ENCODE measurements at places on chromosomes 12 and 14.

- DNase-seq, result no peak
Observed at GRCh38 chr14:81591266-81591665, 57.6 kb upstream of the SEL1L start.

- no peak for DNase-seq
Observed at GRCh38 chr12:5768581-5769196, 176.4 kb downstream of the ANO2 start.

DNA sequence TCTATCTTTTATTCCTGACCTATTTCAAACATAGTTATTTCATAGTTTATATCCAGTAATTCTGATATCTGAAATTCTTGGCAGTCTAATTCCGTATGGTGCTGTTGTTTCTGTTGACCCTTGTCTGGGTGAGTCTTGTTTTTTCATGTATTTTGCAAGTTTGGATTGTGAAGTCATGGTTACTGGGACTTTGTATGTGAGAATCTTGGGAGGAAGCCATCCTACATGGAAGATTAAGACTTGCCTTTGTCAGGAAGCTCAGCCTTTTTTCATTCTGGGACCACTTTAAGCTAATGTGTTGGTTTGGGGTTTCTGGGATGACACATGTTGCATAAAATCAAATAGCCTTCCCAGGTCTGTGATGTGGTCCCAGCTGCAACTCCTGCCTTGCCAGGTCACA lies 191.6 kb upstream of the E2F7 start:
- no peak for DNase-seq

GRCh38 chr12:99332936-99333591 lies 314.5 kb upstream of the GARIN6 start:
- no peak for DNase-seq

- DNase-seq, result no peak
Observed at GRCh38 chr12:102950107-102950949, 7.1 kb upstream of the ASCL1 start.

DNA sequence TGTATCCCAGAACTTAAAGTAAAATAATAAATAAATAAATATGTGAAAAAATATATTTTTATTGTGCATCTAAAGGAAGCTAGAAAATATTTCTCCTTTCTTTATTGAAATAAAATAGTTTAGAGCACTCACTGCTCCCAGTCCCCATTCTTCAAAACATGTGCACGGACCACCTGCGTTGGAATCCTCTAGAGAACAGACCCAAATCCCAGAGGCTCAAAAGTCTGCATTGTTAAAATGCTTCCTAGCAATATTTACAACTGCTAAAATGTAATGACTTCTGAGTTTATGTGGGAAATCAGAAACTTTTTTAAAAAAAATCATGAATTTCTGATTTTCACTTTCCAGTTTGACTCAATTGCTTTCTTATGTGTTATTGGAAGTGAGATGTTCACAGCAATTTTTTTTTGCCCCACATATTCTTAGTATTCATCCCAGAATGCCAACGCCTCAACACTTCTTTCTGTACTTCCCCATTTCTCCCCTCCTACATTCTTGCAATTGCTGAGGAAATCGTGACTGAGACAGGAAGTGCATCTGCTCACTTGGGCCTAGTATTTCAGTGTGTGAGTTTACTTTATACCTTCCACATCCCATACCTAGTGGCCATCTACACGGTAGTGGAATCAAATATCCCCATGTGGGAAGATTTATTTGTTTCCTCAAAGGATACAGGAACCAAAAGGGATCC lies 116.0 kb upstream of the FLRT2 start:
- no peak for DNase-seq

DNA sequence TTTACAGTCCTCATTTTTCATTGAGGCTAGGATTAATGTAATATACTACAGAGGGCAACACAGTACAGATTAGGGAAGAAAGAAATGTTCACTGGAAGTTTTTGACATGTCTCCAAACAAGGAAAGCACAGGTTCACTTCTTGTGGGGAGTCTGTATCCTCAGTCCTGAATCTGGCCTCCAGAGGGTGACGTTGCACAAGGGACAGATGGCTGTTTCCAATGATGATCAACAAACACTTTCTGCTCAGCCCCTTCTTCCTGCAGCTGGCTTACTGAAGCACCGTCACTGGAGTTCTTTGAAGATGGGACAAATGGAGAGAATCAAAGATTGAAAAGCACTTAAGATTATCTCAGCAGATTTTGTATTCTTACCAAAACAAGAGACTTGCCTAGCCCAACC lies 123.3 kb upstream of the OR4E1 start:
- no peak for DNase-seq

GRCh38 chr14:25753130-25753529 lies 703.2 kb upstream of the STXBP6 start:
- DNase-seq, result no peak

DNA sequence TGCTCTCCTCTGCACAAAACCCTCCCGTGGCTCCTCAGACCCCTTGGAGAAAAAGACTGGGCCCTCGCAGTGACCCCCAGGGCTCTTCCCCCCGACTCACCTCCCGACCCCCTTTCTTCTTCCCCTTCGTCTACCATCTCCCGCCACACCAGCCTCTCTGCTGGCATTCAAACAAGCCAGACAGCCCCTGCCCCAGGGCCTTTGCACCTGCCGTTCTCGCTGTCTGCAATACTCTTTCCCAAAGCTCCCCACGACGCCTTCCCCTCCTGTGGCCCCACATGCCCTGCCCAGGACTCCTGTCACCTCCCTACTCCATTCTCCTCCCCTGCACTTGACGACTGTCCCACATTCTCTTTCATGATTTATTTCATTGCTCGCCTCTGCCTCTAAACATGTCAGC lies 115.7 kb downstream of the PHETA1 start:
- DNase-seq, result no peak

DNA sequence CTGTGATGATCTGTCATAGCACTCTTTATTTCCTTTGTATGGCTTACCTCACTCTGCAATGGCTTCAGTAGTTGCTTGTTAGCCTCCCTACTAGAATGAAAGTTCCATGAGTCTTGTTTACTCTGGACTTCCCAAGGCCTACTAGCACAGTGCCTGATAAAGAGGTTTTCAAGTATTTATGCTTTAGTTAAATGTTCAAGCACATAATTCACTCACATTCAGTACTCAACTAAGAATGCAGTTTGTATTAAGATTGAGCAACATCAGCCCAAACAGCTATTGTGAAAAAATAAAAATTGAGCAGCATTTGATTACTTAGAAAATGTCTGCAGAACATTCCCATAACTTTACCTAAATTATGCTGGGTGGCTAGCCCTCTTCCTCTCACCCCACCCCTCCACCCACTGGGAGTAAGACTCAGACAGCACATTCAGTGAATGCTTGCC lies 158.9 kb upstream of the AMIGO2 start:
- DNase-seq, result no peak

DNA sequence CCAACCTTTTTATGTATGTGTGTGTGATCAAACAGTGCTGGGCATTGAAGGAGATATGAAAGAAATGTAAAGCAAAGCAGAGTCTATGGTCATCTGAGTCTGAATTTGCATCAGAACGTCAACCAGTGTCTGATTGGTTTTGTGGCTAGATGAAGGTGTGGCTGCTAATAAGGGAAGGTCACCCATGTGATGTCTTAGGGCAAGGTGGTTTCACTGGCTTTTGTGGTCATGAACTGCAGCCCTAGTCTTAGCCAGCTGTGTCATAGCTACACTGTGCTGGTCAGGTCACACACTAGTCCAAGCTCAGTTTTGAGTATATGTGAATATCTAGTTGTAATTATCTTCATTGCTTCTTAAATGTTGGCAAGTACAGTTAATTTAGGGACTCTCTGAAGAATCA lies 105.8 kb downstream of the TGFB3 start:
- no peak for DNase-seq

- no peak for DNase-seq
Observed at GRCh38 chr12:58764100-58764953, 156.0 kb downstream of the LRIG3 start.

DNA sequence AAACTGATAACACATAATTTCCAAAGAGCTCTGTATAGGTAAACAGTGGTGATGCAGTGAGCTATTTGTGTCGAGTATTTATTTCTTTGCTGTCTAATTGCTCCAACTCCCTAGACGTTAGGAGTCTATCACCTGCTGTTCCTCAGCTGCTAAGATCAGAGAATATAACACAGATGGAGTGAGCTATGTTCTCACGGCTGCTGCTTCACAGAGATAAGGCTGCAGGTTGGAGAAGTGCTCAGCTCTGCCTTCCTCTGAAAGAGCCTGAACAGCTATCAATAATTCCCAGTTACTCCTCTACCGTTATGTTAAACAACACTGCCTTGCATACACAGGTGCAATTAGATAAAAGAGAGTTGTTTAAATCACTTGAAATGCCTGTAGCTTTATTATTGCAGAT lies 103.2 kb upstream of the MDGA2 start:
- no peak for DNase-seq

DNA sequence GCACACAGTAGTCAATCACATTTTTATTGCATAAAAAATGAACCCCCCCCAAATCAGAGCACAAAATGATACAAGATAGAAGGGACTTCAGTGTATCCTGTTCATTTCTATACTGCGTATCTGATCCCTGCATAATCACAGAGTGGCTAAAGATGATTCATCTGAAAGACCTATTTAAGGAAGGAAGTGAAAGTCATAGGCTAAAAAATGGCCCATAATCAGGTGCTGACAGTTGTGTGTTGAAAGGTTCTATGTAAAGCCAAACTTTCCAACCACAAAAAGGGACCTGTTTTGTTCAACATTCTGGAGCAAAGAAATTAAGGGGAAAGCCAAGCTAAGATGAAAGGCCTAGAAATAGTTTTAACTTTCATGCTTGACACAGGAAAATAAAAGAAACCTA lies 147.8 kb upstream of the ATP2B1 start:
- DNase-seq, result no peak
